ENCODE measurements at places on chromosomes 2 and 18.

GRCh38 chr18:79607361-79607952, 72.1 kb upstream of the CTDP1 start:
- no peak for DNase-seq

DNA sequence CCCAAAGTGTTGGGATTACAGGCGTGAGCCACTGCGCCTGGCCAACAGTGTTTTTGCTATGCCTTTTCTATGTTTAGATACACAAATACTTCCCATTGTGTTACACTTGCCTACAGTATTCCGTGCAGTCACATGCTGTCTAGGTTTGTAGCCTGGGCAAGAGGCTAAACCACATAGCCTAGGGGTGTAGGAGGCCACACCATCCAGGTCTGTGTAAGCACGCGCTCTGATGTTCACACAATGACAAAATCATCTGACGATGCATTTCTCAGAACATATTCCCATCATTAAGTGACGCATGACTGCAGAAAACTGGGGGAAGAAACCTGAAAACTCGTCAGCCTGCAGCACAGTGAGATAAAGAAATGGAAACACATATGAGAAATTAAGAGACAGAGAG, 46.1 kb upstream of the TWIST2 start:
- DNase-seq, result no peak

- DNase-seq, result no peak
Measured at GRCh38 chr2:203126996-203127395, 111.8 kb upstream of the CYP20A1 start.

GRCh38 chr2:17940091-17940630, 61.7 kb downstream of the KCNS3 start:
- no peak for DNase-seq

DNA sequence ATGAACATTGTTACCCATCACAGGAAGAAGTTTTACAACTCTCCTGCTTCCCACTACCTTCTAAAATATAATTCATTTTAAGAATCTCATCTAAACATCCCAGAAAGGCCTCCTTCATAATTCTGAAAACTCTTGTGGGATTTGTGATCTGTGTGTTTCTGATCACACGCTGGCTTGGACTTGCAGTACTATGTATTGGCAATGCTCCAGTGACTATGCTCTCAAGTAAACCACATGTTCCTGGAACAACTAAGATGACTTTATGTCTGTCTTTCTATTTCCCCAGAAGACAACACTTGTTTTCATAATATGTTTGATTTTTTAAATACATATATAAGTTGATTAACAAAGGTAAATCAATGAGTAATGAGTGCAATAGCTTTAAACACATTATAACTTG, 376.6 kb upstream of the NETO1 start:
- DNase-seq, result no peak

DNA sequence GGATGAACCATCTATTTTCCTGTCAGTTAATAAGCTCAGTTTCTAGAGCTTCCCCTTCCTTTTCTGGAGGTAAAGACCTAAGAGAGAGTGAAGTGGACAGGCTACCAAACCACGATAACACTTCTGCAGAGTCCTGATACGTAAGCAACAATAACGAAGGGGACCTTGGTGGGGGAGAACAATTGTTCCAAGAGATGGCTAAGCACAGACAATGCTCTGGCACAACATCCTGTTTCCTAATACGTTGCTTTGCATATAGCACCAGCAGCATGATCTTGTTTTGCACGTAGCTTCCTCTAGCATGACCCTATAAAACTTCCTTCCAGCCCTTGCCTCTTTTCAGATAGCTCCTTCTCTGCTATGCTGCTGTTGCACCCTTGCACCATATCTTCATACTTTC, 247.3 kb downstream of the RAD51AP2 start:
- no peak for DNase-seq

GRCh38 chr2:191715471-191715870, 37.5 kb downstream of the NABP1 start:
- no peak for DNase-seq

GRCh38 chr2:126048719-126049118, 607.2 kb upstream of the GYPC start:
- no peak for DNase-seq

DNA sequence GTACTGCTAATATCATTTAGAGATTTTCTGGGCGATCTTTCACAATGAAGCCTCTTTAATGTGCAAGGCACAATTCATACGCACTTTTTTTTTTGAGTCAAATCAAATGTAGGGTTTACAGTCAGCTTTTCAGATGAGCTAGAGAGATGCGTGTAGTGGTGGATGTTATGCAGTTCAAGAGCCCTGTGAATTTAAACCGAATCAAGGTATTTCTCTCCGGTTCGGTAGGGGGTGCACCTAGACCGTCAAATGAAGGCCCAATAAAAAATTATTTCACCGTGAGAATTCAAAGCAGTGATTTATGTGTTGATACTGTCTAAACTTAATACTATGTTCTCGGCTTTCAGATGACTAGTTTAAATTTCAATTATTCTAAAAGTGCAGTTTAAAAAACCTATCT, 1.1 kb downstream of the PTH2R start:
- DNase-seq, result no peak

GRCh38 chr2:3263487-3263886, 114.1 kb downstream of the EIPR1 start:
- no peak for DNase-seq

GRCh38 chr18:3388980-3389379, 61.0 kb upstream of the TGIF1 start:
- DNase-seq, result no peak

- DNase-seq, result no peak
Measured at GRCh38 chr2:8281950-8282857, 399.7 kb upstream of the ID2 start.

GRCh38 chr2:241980193-241980592, 110.7 kb downstream of the RTP5 start:
- no peak for DNase-seq

GRCh38 chr2:72984172-72984671, 66.9 kb downstream of the EMX1 start:
- no peak for DNase-seq

- DNase-seq, result no peak
Measured at GRCh38 chr2:178213991-178214390, 19.7 kb downstream of the OSBPL6 start.

- no peak for DNase-seq
Measured at GRCh38 chr2:114034742-114035141, 144.9 kb downstream of the ACTR3 start.

DNA sequence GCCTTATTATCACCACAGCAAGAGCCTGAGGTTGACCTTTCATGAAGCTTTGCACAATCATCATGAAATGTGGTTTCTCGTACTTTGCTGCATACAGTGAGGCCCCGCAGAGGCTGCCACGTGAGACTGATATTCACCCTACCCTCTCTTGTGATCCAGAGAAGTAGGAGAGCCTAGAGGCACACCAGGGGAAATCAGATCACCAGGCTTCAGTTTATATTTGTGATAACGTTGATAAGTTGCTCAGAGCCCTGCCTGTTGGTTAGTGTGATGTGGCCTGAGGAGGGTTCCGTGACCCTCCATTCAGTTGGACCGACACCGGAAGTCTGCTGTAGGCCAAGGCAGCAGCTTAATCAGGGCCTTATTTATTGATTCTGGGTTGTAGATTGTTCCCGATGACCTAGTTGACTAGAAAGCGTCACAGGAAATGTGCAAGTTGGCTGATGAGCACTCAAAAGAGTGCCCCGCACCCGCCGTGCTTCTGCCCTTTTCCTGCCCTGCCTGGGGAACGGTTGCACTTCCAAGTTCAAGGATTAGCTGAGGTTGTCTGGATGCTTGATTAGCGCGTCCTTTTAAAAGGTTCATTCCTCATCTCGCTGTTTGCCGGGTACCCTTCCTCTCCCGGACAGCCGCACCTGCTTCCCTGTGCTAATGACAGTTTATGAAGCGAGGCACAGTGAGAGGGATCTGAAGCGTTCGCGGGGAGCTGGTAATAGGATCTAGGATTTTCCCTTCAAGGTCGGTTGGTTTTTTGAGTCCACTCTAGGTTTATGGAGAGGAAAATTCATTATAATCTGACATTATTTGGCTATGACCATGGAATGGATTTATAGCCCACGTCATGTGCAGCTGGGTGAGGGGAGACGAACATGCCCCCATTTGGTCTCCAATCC, 146.4 kb downstream of the SH3RF3 start:
- DNase-seq, result no peak

- no peak for DNase-seq
Measured at GRCh38 chr2:55914786-55915185, 8.8 kb downstream of the EFEMP1 start.

- DNase-seq, result no peak
Measured at GRCh38 chr2:238847419-238847801, 475 bp upstream of the TWIST2 start.

DNA sequence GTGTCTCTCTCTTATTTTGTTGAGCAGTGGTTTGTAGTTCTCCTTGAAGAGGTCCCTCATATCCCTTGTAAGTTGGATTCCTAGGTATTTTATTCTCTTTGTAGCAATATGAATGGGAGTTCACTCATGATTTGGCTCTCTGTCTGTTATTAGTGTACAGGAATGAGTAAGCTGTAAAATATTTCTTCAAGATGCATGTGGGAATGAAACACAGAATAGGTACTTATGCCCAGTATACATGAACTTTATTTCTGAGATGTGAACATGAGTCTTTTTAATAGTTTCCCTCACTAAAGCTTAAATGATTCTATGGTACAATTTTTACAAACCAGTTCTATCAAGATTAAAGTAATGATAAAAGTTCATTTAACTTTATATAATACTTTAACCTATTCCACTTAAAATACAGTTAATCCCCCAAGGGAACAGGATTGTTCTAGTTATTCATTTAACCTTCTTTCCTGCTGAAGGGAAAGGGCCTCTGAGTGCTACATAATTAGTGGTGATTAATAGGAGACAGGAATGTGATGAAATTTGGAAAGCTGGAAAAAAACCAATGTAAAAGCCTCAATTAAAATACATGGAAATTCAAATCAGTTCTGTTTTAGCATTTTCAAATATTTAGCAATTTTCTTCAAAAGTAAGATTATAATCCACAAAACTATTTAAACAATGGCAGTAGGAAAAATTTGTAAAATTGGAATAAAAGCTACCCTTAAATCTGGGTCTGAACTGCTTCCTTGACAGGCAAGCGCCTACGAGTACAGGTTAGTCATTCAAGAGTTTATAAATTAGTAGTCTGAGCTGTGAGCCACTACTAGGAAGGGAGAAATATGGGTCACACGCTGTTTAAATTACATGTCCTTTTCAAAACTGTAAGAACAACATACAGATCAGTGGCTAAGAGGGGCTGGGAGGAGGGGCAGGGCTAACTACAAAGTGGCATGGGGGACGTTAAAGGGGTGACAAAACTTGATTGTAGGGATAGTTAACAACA, 28.9 kb downstream of the SPIRE1 start:
- no peak for DNase-seq

- DNase-seq, result no peak
Measured at GRCh38 chr2:213221957-213222356, 62.3 kb upstream of the SPAG16 start.

DNA sequence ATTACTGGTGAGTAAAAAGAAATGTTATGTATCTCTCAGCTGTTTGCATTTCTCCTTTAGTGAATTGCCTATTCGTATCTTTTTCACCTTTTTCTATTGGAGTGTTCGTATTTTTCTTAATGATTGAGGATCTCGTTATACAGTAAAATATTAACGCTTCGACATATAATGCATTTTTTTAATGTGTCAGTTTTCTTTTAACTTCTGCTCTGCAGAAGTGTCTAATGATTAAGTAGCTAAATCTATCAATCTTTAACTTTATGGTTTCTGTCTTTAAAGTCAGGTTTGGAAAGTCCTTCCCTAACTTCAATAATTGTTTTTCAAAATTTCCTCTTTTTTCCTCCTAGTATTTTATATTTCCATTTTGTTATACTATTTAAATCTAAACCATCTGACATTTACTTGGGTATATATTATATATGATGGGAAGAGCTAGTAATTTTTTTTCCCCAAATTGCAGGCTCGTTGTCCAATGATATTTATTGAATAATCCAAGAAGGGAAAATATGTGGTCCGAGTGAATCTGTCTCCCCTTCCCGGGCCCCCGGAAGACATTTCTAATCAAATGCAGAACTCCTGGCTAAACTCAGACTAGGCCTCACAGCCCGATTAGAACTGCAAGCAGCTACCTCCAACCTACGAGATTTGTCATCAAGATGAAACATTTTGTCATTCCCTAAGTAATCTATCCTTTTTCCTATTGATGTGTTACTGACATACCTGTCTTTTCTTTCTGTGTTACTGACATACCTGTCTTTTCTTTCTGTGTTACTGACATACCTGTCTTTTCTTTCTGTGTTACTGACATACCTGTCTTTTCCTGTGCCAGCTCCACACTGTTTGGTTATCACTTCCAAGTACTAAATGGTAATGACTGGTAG, 17.2 kb downstream of the PCBP1 start:
- no peak for DNase-seq

- no peak for DNase-seq
Measured at GRCh38 chr2:37833423-37833822, 91.7 kb upstream of the RMDN2 start.

DNA sequence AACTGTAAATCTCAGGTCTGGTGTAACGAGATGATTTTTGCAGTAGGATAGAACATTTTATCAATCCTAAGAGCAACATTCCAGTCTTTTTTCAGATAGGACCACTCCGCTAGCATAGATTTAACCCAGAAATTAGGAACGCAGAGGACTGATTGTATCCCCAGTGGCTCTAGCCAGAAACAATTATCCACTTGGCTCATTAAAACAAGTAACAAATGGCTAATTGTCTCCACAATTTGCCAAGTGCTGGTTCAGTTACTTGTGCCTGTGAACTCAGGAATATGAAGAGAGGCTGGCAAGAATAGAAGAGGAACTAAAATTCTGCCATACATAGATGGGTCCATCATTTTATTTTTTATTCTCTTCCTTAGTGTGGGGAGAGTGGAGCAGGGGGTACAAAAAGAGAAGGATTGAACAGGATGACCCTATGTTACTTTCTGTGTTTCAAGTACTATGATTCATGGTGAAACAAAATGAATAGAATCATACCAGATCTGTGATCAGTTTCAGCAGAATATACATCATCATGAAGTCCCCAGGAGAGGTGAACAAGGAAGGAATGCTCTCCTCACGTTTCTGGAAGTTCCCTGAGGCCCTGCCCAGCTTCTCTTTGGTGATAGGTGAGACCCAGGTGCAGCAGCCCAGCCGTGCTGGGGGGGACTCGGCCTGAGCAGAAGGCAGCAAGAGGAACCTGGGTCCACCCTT, 121.6 kb downstream of the ARL4C start:
- DNase-seq, result no peak

DNA sequence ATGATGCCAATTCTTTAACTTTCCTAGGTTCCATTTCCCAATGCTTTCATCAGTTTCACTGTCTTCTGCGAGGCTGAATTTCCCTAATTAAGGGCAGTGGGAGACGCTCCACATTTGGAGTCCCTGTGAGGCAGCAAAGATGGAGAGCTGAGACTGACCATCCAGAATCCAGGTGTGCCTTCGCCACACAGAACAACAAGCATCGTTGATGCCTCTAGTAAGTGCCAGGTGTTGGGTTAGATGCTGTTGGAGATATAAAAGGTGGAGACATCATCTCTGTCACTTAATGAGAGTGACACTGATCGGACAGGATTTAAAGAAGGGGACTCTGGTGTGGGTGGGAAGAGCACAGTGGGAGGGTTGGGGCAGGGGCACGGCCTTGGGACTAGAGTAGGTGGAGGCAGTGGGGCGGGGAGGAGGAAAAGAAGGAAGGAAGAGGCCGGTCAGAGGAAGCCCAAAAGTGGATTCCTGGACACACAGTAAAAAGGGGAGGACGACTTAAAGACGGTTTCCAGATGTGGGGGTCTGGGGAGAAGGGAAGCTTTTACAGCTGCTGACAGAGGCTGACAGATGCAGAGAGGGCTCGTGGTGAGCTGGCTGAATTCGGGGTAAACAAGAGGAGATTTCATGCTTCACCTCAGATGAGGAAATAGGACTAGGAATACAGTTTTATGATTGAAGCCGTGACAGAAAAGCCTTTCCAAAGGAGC, 113.0 kb downstream of the BCL2 start:
- DNase-seq, result no peak

- no peak for DNase-seq
Measured at GRCh38 chr18:8699126-8699525, 6.2 kb upstream of the MTCL1 start.
